ENCODE measurements at places on chromosomes 12 and 14.

GRCh38 chr14:20714593-20715250 is 26.2 kb downstream of the ANG start:
- peak; percentile 88 for DNase-seq

DNA sequence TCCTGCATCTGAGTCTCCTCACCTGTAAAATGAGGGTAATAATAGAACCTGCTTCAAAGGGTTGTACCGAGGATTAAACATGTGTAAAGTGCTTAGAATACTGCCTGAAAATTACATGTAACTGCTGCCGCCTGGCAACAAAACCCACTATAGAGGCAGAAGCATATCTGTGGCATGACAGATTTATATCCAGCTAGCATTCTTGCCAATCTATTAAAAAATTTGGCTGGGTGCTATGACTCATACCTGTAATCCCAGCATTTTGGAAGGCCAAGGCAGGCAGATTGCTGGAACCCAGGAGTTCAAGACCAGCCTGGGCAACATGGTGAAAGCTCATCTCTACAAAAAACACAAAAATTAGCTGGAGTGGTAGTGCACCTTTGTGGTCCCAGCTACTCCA is 16.4 kb upstream of the KSR2 start:
- DNase-seq: no peak

DNA sequence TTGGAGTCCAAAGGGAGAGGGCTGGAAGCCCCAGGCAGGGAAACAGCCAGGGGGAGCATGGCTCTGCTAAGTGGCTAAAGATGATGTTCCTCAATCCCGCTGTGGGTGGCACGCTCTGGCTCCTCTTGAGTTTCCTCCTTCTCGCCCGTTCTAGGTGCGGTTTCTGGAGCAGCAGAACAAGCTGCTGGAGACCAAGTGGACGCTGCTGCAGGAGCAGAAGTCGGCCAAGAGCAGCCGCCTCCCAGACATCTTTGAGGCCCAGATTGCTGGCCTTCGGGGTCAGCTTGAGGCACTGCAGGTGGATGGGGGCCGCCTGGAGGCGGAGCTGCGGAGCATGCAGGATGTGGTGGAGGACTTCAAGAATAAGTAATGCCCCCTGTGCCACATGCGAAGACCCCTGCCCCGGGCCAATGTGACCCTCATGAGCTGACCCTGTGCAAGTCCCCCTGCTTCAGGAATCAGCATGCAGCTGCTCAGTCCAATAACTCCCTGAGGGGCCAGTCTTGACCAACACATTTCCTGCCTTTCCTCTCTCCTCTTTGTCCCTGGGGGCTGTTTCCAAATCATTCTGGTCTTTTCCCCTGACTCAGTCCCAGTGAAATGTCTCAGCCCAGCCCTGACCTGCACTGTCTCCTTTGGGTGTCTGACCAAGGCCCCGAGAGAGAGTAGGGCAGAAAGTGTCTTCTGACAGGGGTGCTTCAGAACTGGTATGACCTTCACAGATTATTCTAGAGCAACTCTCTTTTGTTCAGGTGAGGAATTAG is 2.1 kb downstream of the KRT7 start:
- DNase-seq: no peak

DNA sequence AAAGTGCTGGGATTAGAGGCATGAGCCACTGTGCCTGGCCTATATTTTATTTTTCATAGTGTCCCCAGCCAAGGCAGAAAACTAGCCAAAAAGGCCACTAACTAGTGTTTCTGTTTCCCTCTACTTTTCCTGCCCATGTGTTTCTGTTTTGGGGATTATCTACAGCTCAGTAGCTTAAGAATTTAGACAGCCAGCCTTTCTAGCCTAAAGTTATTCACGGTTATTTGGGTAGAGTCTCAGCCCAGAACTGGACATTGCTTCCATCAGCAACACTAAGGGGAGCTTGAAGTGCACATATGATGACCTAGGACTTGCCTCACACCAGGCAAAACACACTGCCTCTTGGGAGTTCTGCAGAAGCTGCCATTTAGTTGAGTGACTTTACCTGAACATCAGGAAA is 17.9 kb downstream of the PROX2 start:
- DNase-seq: no peak

GRCh38 chr12:3122841-3123678 is 45.9 kb downstream of the TSPAN9 start:
- peak; percentile 35 for DNase-seq

- peak; percentile 70 for DNase-seq
Observed at GRCh38 chr14:53850714-53851296, 105.8 kb downstream of the BMP4 start.

GRCh38 chr12:18799561-18799960 is 61.6 kb downstream of the CAPZA3 start:
- DNase-seq: no peak

GRCh38 chr12:119179335-119180021 is 747 bp downstream of the HSPB8 start:
- peak; percentile 10 for DNase-seq

- DNase-seq: no peak
Observed at GRCh38 chr12:12608557-12608957, 3.1 kb upstream of the CREBL2 start.

GRCh38 chr14:95557832-95558231 is 23.0 kb downstream of the GLRX5 start:
- DNase-seq: no peak

GRCh38 chr12:87809916-87810315 is 219.3 kb downstream of the C12orf50 start:
- DNase-seq: no peak

- DNase-seq: peak; percentile 53
Observed at GRCh38 chr14:95313707-95314106, 6.0 kb downstream of the CLMN start.

DNA sequence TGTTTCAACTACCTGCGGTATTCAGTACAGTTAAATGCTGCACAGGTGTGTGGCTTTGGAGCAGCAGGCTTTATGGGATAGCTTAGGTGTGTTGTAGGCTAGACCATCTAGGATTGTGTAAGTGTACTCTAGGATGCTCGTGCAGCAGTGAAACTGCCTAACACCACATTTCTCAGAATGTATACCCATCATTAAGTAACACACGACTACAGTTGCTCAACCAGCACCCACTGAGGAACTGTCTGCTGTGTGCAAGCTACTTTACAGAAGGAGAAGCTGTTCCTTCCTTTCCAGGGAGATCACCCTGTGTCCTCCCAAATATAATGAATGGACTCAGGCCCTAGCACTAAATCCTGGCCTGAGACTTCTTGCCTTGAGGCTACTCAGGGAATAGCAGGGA is 94.8 kb downstream of the SLC24A4 start:
- peak; percentile 13 for DNase-seq

- no peak for DNase-seq
Observed at GRCh38 chr14:71833476-71833875, 98.8 kb upstream of the RGS6 start.

- peak; percentile 14 for DNase-seq
Observed at GRCh38 chr12:102567031-102567985, 86.9 kb upstream of the IGF1 start.

DNA sequence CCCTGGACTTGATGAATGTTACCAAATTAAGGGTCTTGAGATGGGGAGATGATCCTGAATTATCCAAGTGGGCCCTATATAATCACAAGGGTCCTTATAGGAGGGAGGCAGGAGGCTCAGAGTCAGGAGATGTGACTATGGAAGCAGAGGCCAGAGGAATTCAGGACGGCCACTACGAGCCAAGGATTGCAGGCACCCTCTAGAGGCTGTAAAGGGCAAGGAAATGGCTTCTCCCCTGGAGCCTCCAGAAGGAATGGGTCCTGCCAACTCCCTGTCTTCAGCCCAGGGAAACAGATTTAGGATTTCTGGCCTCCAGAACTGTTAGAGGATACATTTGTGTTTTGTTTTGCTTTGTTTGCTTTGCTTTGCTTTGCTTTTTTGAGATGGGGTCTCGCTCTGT is 8.8 kb downstream of the BDKRB1 start:
- DNase-seq: no peak

DNA sequence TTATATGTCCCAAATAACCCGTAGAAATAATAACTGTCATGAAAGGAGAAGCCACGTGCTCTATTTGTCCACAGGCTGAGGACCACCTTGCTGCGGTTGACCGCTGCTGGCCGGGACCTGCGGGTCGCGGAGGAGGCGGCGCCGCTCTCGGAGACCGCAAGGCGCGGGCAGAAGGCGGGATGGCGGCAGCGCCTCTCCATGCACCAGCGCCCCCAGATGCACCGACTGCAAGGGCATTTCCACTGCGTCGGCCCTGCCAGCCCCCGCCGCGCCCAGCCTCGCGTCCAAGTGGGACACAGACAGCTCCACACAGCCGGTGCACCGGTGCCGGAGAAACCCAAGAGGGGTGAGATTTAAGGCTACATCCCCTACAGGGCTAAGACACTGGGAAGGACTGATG is 21.0 kb downstream of the RPGRIP1 start:
- no peak for DNase-seq

GRCh38 chr14:55873169-55873568 is 245.0 kb upstream of the PELI2 start:
- no peak for DNase-seq

GRCh38 chr14:63229330-63230059 is 25.3 kb downstream of the RHOJ start:
- DNase-seq: no peak

- no peak for DNase-seq
Observed at GRCh38 chr12:12600659-12601058, 11.0 kb upstream of the CREBL2 start.

GRCh38 chr14:76329951-76330350 is 46.0 kb upstream of the ESRRB start:
- no peak for DNase-seq

DNA sequence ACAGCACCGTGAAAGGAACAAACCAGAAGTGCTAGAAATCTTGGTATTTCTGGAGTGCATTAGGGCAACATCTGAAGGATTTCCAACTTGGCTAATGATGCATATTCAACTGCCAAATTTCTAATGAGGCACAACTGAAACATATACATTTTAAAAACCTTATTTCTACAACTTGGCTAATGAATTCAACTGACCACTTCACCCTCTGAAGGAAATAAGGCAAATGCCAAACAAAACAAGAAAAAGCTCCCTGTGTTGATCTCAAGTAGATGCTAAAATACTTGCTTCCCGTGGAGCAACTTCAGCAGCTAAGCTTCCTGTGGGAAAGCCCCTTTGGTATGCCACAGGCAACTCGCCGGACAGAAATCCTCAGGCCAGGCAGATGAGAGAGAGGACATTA is 167.1 kb downstream of the TTC7B start:
- DNase-seq: no peak

GRCh38 chr12:116092776-116093175 is 184.7 kb downstream of the MED13L start:
- no peak for DNase-seq

GRCh38 chr14:103314496-103315277 is 19.4 kb upstream of the EIF5 start:
- DNase-seq: no peak

DNA sequence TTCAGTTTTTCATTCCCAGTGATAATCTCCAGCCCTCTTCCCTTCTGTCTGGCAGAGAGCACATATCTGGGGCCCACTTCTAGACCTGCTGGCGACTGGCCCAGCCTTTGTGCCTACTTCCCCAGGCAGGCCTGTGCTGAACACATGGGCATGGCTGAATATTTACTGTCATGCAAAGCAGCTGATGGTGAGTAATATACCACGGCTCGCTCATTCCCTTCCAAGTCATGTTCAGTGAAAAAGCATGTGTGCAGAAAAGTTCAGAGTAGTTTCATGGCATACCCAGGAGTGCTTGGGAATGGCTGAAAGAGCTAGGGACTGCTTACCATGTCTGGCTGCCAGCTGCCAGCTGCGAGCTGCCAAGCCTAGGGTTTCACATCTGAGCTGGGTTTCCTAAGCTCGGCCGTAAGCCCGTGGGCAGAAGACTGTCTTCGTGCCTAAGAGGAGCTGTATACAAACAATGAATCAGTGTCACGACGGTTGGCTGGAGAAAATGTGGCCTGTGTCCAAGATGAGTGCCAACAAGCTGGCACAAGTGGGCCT is 179.9 kb upstream of the PELI2 start:
- peak; percentile 92 for DNase-seq

DNA sequence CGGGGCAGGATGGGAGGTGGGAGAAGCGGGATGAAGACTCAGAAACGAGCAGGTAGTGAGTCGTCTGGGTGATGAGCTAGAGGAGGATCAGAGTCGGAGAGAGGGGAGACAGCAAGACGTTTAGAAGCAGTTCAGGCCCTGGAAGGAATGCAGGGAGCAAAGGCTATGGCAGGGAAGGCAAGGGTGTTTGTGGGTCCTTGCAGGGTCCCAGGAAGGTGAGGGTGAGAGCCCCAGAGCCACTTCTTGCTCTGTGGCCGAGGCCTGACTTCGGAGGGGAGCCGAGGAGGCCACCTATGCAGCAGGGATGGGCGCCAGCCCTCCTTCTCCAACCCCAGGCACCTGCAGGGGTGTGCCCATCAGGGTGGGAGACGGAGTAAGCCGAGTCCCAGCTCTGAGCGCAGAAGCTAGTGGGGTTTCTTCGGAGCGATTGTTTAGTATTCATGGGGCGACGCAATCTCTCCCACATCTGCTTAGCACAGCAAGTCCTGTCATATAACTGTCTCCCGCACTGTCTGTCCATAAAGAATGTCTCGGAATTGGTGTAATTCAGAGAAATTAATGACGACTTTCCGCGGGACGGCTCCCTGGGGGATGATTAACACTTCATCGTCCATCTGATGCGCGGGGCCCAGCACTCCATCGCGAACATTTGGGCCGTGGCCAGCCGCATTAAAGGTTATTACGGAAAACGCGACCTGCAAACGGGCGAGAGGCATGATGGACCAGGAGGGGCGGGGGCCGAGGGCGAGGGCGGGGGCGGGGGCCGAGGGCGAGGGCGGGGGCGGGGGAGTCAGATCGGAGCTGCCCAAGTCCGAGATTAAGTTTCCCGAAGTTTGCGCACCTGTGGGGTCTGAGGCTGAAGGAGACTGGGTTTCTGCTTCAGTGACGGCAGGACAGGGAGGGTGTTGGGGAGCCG is 12.2 kb upstream of the CALCOCO1 start:
- DNase-seq: no peak

DNA sequence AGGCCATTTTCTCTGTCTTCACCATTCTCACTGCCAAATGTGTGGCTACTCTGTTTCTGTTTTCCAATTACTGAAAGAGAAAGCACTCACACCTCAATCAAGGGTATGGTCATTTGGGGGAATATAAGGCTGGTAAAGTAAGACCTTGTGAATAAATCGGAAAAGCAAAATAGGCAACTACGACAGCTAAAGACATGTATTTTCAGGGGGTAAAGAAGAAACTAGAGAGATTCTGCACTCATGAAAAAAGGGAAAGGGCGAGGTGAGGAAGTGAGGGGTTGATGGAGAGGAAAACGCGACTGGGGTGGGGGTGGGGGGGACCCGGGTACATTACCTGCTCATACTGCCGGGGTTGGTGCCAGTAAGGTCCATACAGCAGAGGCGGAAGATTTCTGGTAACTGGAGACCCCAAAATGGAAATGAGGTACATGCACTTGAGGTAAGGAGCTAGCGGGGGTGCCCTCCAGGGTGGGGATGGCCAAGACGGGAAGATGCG is 19.3 kb downstream of the CHD8 start:
- DNase-seq: peak; percentile 5

- DNase-seq: no peak
Observed at GRCh38 chr12:67649570-67650387, 1.2 kb downstream of the DYRK2 start.

DNA sequence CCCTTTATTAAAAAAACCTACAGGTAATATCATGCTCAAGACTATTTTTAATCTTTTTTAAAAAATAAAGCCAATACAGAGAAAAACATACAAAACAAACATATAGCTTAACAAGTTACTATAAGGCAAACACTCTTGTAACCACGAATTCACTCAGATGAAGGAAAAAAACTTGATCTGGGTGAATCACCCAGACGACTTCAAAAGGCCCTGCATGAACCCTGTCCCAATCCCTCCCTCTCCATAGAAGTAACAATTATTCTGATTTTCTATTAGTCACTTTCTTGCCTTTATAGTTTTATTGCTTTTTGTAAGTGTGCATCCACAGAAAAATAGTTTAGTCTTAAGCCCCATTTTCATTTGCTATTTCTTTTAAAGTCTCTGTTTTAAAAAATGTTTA is 72.6 kb downstream of the LRP6 start:
- peak; percentile 72 for DNase-seq

All from bronchial epithelial cell (primary cell).